ENCODE measurements at places on chromosomes 16 and 17. TPM values are rescaled to one million over a fixed set of nuclear protein-coding genes. Genes with fewer than 3 reads are reported as not detected.

GRCh38 chr16:86882586-86883280 is 304.4 kb downstream of the FOXL1 start:
- H3K4me3 ChIP-seq, result no peak overlapping the region
- H3K27me3 ChIP-seq, result peaks cover 6% of the 10 kb centered on the region
- no peaks in the 10 kb centered on the region for H3K4me1 ChIP-seq
- peak; percentile 9 for DNase-seq

- DNase-seq, result peak; percentile 33
- no peaks in the 10 kb centered on the region for H3K36me3 ChIP-seq
- H3K4me3 ChIP-seq, result no peak overlapping the region
- peaks cover 81% of the 10 kb centered on the region for H3K4me1 ChIP-seq
Observed at GRCh38 chr17:17740615-17741348, 59.5 kb downstream of the RAI1 start.

DNA sequence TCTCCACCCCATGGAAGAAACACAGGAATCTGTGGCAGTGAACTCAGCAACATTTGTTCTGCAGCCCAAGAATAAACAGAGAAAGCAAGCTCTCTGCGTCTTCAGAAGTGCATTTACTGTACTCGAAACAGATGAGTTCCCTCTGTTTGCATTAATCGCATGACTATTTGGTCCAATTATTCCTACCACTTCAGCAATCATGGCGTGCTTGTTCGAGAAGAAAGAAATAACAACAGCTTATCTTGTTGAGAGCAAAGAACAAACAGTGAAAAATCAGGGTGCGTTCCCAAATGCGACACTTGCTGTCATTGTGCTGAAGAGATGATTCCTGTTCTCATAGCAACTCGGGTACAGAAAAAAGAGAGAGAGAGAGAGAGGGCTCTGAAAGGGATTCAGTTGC is 445.3 kb upstream of the MAF start:
- no peak for DNase-seq
- H3K27ac ChIP-seq, result no peak overlapping the region
- peaks cover 3% of the 10 kb centered on the region for H3K4me1 ChIP-seq
- H3K27me3 ChIP-seq, result no peaks in the 10 kb centered on the region

GRCh38 chr16:80981103-80981502 is 25.6 kb downstream of the CMC2 start:
- H3K27ac ChIP-seq, result no peak overlapping the region
- H3K27me3 ChIP-seq, result no peaks in the 10 kb centered on the region
- H3K4me3 ChIP-seq, result no peak overlapping the region
- H3K36me3 ChIP-seq, result peaks cover 4% of the 10 kb centered on the region
- no peaks in the 10 kb centered on the region for H3K4me1 ChIP-seq

DNA sequence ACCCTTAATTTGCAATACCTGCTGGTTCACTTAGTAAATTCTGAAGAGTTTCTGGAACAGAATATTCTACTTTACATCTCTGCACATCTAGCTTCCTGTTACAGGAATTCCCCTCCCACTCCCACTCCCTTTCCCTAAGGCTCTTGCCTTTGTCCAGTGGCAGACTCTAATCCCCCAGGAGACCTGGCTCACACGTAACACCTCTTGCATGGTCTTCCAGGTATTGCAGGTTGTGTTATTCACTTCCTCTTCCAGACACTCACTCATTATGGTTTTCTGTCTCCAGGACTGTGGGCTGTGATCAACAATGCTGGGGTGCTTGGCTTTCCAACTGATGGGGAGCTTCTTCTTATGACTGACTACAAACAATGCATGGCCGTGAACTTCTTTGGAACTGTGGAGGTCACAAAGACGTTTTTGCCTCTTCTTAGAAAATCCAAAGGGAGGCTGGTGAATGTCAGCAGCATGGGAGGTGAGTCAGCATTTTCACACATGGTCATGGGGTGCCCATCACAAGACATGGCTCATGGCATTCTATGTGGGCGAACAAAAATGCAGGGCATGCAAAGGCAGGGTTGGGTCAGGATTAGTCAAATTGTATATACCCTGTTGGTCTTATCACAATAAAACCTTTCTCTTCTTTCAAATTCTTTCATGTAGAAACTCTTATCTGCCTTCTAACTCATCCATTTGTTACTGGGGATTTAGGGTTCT is 35.8 kb downstream of the HSD17B2 start:
- no peaks in the 10 kb centered on the region for H3K4me1 ChIP-seq
- no peak overlapping the region for H3K4me3 ChIP-seq
- no peaks in the 10 kb centered on the region for H3K27me3 ChIP-seq
- H3K36me3 ChIP-seq, result no peaks in the 10 kb centered on the region

- peaks cover 34% of the 10 kb centered on the region for H3K36me3 ChIP-seq
- H3K4me3 ChIP-seq, result no peak overlapping the region
- no peaks in the 10 kb centered on the region for H3K27me3 ChIP-seq
- no peak overlapping the region for H3K27ac ChIP-seq
- H3K4me1 ChIP-seq, result no peaks in the 10 kb centered on the region
- DNase-seq, result no peak
Observed at GRCh38 chr16:57209780-57210179, 23.7 kb downstream of the RSPRY1 start.

- H3K36me3 ChIP-seq, result no peaks in the 10 kb centered on the region
- no peak for DNase-seq
- H3K27me3 ChIP-seq, result no peaks in the 10 kb centered on the region
- no peak overlapping the region for H3K27ac ChIP-seq
Observed at GRCh38 chr16:48123104-48123788, 32.5 kb downstream of the ABCC12 start.

DNA sequence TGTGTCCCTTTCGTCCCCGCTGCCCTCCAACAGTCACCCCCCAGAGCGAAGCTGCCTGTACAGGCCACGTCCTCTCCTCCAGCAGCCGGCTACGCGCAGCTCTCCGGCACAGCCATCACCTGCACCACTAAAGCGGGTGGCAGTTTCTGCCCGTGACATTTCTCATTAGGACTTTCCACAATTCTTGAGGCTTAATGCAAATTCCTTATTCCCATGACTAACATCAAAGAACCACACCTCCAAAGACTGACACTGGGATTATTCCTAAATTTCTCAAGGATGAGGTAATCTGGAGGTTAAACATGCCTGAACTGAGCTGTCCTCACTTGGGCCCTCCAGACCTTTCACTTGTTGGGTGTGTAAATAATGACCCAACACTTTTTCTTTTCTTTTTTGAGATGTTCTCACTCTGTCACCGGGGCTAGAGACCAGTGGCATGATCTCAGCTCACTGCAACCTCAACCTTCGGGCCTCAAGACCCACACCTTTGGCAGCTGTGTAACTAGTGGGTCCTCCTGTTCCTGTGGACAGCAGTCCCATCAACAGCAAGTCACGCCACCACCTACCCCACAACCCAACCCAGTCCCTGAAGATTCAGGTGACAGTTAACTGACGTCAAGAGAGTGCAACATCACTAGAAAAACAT is 11.7 kb downstream of the ANKRD11 start:
- H3K36me3 ChIP-seq, result no peaks in the 10 kb centered on the region
- DNase-seq, result no peak
- peaks cover 18% of the 10 kb centered on the region for H3K4me1 ChIP-seq
- H3K27ac ChIP-seq, result no peak overlapping the region
- H3K4me3 ChIP-seq, result no peak overlapping the region
- no peaks in the 10 kb centered on the region for H3K27me3 ChIP-seq

DNA sequence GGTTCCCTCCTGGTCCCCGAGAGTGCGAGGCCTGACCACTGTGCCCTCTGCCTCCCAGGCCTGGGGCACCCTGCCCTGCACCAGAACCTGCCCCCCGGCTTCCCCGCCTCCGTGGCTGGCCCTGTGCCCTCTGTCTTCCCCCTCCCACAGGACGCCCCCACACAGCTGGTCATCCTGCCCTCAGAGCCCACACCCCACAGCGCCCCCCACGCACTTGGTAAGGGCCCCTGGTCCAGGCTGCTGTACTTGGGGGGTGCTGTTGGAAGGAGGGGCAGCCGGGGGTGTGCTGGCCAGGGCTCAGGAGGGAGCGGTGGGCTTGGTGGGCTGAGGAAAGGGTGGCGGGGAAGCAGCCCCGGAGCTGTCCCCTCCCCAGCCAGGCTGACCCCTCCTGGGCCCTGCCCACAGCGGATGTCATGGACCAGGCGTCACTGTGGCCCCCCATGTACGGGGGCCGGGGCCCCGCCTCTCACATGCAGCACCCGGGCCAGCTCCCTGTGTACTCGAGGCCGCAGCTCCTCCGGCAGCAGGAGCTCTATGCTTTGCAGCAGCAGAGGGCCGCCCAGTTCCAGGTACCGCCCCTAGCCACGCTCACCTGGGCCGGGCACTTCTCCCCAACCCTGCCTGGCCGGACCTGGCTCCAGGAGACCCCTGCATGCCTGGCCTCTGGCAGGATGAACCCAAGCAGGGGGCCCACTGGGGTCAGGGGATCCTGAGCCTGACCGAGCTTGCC is 49.5 kb downstream of the BAHCC1 start:
- H3K27ac ChIP-seq, result no peak overlapping the region
- H3K36me3 ChIP-seq, result peaks cover 5% of the 10 kb centered on the region
- no peak overlapping the region for H3K4me3 ChIP-seq

DNA sequence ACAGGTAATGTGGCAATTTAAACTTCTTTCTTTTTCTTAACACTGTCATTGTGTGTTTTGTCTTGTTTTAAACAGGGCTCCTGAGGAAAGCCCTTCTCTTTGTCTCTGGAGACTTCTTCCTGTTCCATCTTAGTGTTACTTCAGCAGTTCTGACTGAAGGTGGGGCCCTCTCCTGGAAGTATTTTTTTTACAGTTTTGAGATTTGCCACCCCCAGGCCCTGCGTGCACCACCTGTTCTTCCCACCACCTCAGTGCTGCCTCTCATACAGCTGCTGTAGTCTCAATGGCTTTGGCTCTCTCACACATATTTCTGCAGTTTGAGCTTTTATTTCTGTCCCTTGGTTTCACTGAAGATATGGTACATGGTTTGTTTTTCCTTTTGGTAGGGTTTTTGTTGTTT is 52.5 kb upstream of the ALDH3A1 start:
- H3K36me3 ChIP-seq, result peaks cover 25% of the 10 kb centered on the region
- H3K4me3 ChIP-seq, result no peak overlapping the region
- H3K4me1 ChIP-seq, result no peaks in the 10 kb centered on the region
- H3K27ac ChIP-seq, result no peak overlapping the region

GRCh38 chr17:60525685-60526514 is at the start of gene APPBP2:
APPBP2 (minus strand) TSS chr17:60526242; CDS start chr17:60525931, 311 bp downstream.
- no peaks in the 10 kb centered on the region for H3K27me3 ChIP-seq
- H3K4me1 ChIP-seq, result peaks cover 18% of the 10 kb centered on the region
- H3K27ac ChIP-seq, result peak within 1 kb of the TSS; percentile 99
- peak; percentile 85 for DNase-seq

DNA sequence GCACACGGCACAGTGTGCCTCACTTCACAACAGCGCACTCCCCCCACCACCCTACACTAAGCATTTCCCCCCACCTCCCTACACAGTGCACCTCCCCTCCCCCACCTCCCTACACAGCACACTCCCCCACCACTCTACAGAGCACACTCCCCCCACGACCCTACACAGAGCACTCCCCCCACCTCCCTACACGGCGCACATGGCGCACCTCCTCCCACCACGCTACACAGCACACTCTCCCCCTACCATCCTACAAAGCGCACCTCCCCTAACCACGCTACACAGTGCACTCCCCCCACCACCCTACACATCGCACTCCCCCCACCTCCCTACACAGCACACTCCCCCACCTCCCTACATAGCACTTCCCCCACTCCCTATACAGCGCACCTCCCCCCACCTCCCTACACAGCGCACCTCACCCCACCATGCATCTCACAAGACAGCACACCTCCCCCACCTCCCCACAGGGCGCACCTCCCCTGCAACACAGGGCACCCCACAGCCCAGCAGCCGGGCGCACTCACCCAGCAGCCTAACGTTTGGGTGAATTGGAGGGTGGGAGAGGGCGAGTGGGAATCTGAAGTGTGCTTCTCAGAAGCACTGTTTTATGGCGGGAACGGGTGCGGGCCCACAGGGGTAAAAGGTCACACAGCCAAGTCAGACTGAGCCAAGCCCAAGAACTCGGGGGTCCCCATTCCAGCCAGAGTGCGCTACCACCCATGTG is 10.3 kb downstream of the KNOP1 start:
- no peak overlapping the region for H3K27ac ChIP-seq
- H3K4me3 ChIP-seq, result no peak overlapping the region
- no peaks in the 10 kb centered on the region for H3K27me3 ChIP-seq
- peaks cover 10% of the 10 kb centered on the region for H3K36me3 ChIP-seq

GRCh38 chr17:71905376-71906031 is 215.3 kb upstream of the SOX9 start:
- H3K36me3 ChIP-seq, result no peaks in the 10 kb centered on the region
- no peaks in the 10 kb centered on the region for H3K27me3 ChIP-seq
- DNase-seq, result no peak
- H3K4me1 ChIP-seq, result peaks cover 11% of the 10 kb centered on the region

GRCh38 chr16:88807142-88807625 is 3.6 kb downstream of the CDT1 start:
- peaks cover 11% of the 10 kb centered on the region for H3K36me3 ChIP-seq
- no peaks in the 10 kb centered on the region for H3K27me3 ChIP-seq
- DNase-seq, result no peak

DNA sequence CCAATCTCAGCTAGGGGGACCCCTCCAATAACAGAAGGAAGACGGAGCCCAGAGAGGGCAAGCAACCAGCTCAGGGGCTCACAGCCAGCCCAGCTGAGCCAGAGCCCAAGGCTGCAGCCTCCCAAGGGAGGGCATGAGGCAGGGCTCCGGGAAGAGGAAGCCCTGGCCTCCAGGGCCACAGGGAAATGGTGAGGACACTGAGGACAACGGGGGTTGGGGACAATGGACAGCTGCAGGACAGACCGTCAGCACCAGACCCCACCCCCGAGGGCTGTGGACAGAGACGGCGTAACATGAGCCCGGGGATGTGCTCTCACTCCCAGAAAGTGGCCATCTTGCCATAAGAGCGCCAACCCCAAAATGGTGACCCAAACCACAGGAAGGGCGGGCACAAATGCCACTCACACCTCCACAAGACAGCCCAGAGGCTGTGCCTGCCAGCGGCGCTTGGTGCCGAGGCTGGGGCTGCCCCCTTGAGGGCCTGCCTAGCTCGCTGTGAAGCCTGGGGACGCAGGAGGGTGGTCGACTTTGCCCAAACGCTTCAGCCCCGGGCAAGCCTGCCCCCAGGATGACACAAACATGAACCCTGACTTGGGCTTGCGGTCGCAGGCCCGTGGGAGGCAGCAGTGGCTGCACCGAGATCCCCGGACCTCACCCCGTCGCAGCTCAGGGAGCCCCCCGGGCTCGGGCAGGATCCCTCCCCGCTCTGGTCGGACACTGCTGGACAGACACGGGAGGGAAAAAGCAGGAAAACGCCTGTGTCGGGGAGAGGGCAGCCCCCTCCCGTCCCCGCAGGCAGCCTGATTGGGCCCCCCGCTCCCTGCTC is 10.5 kb downstream of the PIMREG start:
- no peak overlapping the region for H3K4me3 ChIP-seq
- DNase-seq, result no peak
- H3K4me1 ChIP-seq, result peaks cover 4% of the 10 kb centered on the region
- no peaks in the 10 kb centered on the region for H3K36me3 ChIP-seq
- H3K27me3 ChIP-seq, result no peaks in the 10 kb centered on the region

The TGFB1I1 gene
- 11.0 TPM for total RNA-seq

The ADAP2 gene
- 6.3 TPM for total RNA-seq

The ACE gene
- total RNA-seq, result 1.1 TPM

The ATP2A1 gene
- total RNA-seq, result not detected

The SARM1 gene
- 16.4 TPM for total RNA-seq

The CEMP1 gene
- 3.6 TPM for total RNA-seq

Data from thyroid gland (tissue), 4 donors.